Smooth muscle cell of bladder (primary cell): ENCODE measurements at places on chromosomes 7 and 10. TPM values are rescaled to one million over a fixed set of nuclear protein-coding genes. Genes with fewer than 3 reads are reported as not detected.

KIFBP gene
- total RNA-seq = 19.8 and 22.9 TPM in 2 replicates

RAB19 gene
- total RNA-seq = not detected in 2 replicates

RHEB gene
- 47.6 and 70.4 TPM in 2 replicates for total RNA-seq

MUC3A gene
- total RNA-seq = not detected in 2 replicates

UNC5B gene
- total RNA-seq = 22.0 and 24.2 TPM in 2 replicates

ZNF273 gene
- total RNA-seq = 1.7 and 2.5 TPM in 2 replicates

ZC3HAV1 gene
- total RNA-seq = 20.9 and 25.9 TPM in 2 replicates

PTF1A gene
- not detected in 2 replicates for total RNA-seq

FAM25C gene
- total RNA-seq = not detected in 2 replicates

PON2 gene
- total RNA-seq = 42.0 and 49.5 TPM in 2 replicates

PDE6C gene
- not detected in 2 replicates for total RNA-seq

ANKRD61 gene
- total RNA-seq = not detected in 2 replicates

MACROH2A2 gene
- total RNA-seq = 5.8 and 9.2 TPM in 2 replicates

OTUD1 gene
- 3.8 and 4.3 TPM in 2 replicates for total RNA-seq

LGI1 gene
- 0.14 TPM in 1 of 2 replicates, not detected in the other for total RNA-seq

NUDT13 gene
- 0.55 and 1.4 TPM in 2 replicates for total RNA-seq

FAM25G gene
- total RNA-seq = not detected in 2 replicates

PSAP gene
- total RNA-seq = 556 and 987 TPM in 2 replicates

EIF4EBP2 gene
- 14.4 and 20.4 TPM in 2 replicates for total RNA-seq

RTKN2 gene
- 0.83 and 1.00 TPM in 2 replicates for total RNA-seq

TFPI2 gene
- 178 and 259 TPM in 2 replicates for total RNA-seq

CYP2C19 gene
- not detected in 2 replicates for total RNA-seq

FKBP6 gene
- under 0.01 TPM in 1 of 2 replicates, not detected in the other for total RNA-seq

AKR1D1 gene
- total RNA-seq = not detected in 2 replicates

KCP gene
- 0.14 and 0.46 TPM in 2 replicates for total RNA-seq

MINPP1 gene
- 32.4 and 40.0 TPM in 2 replicates for total RNA-seq

CHN2 gene
- total RNA-seq = 0.71 and 2.1 TPM in 2 replicates

PCGF5 gene
- total RNA-seq = 17.9 and 19.5 TPM in 2 replicates

SMO gene
- total RNA-seq = 30.2 and 33.5 TPM in 2 replicates

EFCAB10 gene
- total RNA-seq = not detected in 2 replicates

MOGAT3 gene
- total RNA-seq = not detected in 2 replicates

TAS2R5 gene
- total RNA-seq = 0.57 and 0.92 TPM in 2 replicates

ANKRD30A gene
- total RNA-seq = not detected in 2 replicates

SCIN gene
- 0.43 and 3.3 TPM in 2 replicates for total RNA-seq

OR13A1 gene
- not detected in 2 replicates for total RNA-seq

LBX1 gene
- not detected in 2 replicates for total RNA-seq

TMEM139 gene
- not detected in 2 replicates for total RNA-seq

EPO gene
- not detected in 2 replicates for total RNA-seq
